AG08395 (cell line): ENCODE measurements at places on chromosomes 1 and 21.

GRCh38 chr1:162823231-162823630 lies 32.7 kb downstream of the HSD17B7 start:
- no peak for DNase-seq

DNA sequence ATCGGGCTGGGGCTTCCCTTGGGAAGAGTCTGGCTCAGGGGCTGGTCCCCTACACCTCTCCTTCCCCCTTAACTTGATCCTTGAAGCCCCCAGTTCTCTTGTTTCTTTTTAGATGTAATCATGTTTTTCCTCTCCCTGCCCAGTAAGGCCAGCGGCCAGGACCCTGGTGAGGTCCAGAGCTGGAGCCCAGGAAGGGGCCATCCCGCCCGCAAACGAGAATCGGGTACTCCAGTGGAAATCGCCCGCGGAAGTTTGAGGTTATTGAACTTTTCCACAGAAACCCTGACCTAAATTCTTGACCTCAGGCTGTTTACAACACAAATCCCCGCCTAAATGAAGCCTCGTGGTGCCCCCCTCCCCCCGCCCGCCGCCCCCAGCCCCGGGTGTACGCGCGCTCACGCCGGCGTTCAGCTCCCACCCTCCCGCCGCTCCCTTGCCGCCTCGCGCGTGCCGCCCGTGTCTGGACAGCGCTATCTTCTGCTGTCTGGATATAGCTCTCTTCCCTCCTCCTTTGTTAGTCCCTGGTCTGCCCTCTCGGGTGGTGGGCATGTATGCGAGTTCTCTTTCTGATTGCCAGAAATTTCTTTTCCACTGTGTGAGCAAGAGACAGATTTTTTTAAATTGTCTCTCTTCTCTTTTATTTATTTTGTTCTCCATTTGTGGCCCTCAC lies 165.9 kb upstream of the CACNA1E start:
- no peak for DNase-seq

GRCh38 chr1:4062041-4062440 lies 162.0 kb upstream of the C1orf174 start:
- DNase-seq, result no peak

DNA sequence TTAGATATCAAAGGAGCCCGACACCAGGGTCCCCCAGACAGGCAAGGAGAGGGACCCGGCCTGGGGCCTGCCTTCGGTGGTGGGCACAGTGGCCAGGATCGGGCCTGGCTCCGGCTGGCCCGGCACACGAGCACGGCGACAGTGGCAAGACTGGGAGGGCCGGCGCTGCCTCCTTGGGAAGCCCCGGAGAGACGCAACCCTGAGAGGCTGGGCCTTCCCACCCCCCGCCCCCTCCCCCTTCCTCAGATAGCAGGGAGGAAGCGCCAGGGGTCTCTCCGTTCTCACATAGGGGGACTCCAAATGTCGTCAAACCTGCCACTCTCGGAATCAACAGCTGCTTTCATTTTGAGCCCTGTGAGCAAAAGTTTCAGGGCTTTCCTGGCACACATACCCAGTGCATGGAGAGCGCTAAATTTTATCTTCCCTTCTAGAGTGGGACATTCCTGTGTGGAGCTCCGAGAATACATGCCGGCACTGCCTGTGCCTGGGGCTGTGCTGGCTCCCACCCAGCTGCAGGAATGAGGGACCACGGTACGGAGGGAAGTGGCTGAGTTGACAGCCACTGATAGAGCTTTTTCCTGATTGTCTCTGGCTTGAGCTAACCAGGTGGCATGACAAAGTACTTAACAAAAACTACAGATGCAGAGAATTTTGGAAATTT lies 62.4 kb downstream of the CD247 start:
- DNase-seq, result peak; percentile 38

GRCh38 chr1:16716691-16717335 lies 23.5 kb upstream of the RNU1-4 start:
- DNase-seq, result no peak

GRCh38 chr1:202210385-202210784 lies 16.8 kb downstream of the LGR6 start:
- DNase-seq, result peak; percentile 42

DNA sequence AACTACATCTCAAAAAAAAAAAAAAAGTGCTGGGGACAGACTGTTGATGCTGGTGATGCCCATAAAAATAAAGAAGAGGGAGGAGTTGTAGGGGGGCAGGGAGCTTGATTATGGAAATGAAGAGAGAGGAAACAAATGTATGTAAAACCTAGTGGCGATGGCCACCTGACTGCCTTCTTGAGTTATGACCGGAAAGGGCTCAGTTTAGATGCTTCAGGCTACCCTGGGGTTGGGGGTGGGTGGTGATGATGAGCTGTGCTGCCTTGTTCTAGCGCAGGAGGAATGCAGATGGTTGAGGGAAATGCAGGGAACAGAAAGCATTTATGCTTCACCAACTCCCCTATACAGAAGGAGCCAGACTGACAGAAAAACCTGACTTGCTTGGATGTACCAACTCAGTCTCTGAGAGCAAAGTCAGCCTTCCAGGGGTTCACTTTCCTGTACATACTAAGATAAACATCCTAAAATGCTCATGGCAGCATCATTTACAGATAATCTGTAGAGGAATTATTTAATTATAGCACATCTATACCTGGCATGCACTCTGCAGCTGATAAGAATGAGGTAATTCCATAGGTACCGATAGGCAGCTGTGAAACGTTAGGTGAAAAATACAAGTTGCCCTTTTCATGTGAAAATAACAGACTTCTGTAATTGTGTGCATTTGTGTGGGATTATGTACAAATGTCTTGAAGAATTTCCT lies 8.0 kb upstream of the BCAR3 start:
- DNase-seq, result no peak

GRCh38 chr1:167291539-167292185 lies 71.0 kb downstream of the POU2F1 start:
- DNase-seq, result no peak

- DNase-seq, result no peak
These were observed 403.3 kb downstream of the KCTD3 start for GRCh38 chr1:215970406-215970805.

DNA sequence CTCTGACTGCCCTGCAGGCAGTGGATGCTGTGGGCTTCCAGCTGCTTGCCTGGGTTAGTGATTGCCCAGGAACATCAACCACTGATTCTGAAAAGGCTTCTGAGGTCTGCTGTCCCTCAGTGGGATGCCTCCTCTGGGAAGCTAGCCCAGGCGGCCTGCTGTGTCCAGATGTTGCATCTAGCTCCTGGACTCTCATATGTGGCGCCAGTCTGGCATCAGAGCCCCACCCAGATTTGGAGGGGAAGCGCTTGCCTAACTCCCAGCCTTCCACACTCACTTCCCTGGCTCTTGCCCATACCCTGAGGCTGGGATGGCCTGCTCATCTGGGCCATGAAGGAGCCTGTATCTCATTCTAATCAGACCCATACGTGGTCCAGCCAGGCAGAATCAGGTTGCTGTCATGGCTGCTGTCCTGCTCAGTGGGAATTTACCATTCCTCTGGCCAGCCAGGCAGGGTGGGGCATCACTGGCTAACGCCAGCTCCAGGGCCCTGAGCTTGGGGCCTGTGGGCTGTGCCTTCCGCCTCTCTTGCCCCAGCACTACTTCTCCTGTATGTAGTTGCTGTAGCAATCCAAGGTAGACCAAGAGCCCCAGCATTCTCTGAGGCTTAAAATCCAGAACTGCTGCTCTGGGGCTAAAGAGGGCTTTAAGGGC lies 4.1 kb downstream of the CSF1 start:
- DNase-seq, result peak; percentile 93

GRCh38 chr1:224615861-224616755 lies at the start of gene CNIH3:
CNIH3 (plus strand) TSS chr1:224616317; CDS start chr1:224617175, 858 bp downstream.
- DNase-seq, result peak; percentile 62

DNA sequence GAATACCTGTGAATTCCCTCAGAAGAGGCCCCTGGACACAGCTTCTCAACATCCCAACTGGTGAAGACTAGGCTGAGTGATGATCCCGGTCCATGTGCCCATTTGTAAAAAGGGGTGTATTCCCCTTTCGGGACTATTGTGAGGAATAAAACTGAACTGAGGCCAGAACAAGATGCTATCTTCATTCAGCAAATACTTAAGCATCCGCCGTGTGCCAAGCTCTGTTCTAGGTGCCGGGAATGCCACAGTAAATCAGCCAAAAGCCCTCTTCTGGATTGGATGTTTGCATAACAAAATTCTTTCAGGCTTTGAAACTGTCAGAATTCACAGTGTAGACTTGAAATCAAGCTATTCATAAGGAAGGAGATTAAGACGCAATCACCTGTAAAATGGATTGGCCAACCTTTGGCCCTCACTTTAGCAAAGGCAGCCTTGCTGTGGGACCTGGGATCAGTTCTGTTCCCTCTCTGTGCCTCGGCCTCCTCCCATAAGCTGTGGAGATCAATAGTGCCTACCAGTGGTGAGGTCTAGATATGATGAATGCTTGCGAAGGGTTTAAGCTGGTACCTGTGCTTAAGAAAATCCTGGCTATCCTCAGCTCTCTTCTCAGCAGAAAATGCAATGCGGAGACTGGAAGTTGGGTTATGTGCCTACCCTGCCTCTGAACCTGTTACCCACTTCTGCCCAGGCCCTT lies 1.8 kb downstream of the ALPL start:
- no peak for DNase-seq

GRCh38 chr1:183886853-183887252 lies 81.9 kb downstream of the RGL1 start:
- DNase-seq, result no peak
